ENCODE measurements at places on chromosomes 7 and 10. TPM values are rescaled to one million over a fixed set of nuclear protein-coding genes. Genes with fewer than 3 reads are reported as not detected.

Gene CRYGN
- total RNA-seq: not detected

Gene CYP26A1
- total RNA-seq: not detected

Gene LOXL4
- 5.2 TPM for total RNA-seq

DNA sequence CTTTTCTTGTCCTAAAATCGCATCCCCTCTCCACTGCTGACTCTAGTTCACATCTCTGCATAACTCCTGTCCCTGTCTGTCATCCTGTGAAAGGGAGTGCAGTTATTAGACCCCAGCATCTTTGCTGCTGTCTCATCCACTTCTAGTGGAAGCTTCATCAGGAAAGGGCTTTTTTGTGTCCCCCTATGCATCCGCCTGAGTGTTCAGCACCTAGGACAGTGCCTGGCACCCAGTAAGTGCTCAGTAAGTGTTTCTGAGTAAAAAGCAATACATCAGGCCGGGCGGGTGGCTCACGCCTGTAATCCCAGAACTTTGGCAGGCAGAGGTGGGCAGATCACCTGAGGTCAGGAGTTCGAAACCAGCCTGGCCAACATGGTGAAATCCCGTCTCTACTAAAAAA is 211.8 kb upstream of the FOXK1 start:
- no peak overlapping the region for H3K4me3 ChIP-seq
- no peaks in the 10 kb centered on the region for H3K4me1 ChIP-seq
- no peak for DNase-seq
- no peaks in the 10 kb centered on the region for H3K36me3 ChIP-seq
- no peaks in the 10 kb centered on the region for H3K27me3 ChIP-seq

Data from vagina (tissue), 2 donors.